ENCODE measurements at places on chromosomes 16 and 17.

- DNase-seq: no peak
Measured at GRCh38 chr16:3656491-3657468, 2.3 kb downstream of the DNASE1 start.

GRCh38 chr17:7341842-7342241 lies 5.5 kb downstream of the ACAP1 start:
- no peak for DNase-seq

- no peak for DNase-seq
Measured at GRCh38 chr17:50326831-50327364, 19.0 kb upstream of the XYLT2 start.

GRCh38 chr16:90078579-90078895 lies 1.4 kb upstream of the PRDM7 start:
- no peak for DNase-seq

- DNase-seq: no peak
Measured at GRCh38 chr16:23304620-23305019, 2.5 kb downstream of the SCNN1B start.

DNA sequence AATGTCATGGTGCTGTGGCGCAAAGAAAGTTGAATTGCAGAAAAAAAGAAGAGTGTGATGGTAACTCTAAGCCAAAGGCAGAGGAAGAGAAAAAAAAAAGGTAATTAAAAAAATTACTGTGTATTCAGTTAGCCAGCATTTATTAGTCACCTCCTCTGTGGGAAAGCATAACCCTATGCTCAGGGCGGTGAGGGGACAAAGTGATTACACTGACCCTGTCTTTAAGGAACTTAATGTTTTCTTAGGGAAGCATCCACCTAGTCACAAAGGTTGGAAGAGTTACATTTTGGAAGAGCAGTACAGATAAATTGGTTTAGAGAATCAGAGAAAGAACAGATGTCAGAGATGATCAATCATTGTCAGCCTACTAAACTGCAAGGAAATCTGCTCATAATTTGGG lies 410.3 kb downstream of the CDH11 start:
- DNase-seq: no peak

- no peak for DNase-seq
Measured at GRCh38 chr16:89256651-89257254, 39.2 kb downstream of the ZNF778 start.

DNA sequence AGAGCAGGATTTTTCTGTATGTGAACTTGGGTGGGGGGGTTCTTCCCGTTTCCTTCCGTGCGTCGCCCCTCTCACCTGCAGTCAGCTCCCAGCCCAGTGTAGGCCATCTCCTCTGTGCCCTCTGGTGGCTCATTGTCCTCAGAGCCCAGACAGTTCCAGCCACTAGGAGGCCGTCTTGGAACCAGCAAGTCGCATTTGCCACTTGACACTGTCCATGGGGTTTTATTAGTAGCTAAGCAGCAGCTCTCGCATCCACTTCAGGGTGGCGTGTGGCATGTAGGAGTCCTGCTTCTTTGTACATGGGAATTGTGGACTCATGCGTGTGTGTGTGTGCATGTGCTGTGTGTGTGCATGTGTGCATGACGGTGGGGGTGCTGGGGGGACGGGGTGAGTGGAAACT lies 74.0 kb downstream of the SEC14L1 start:
- DNase-seq: no peak

- no peak for DNase-seq
Measured at GRCh38 chr17:78144736-78145641, 1.2 kb upstream of the C17orf99 start.

DNA sequence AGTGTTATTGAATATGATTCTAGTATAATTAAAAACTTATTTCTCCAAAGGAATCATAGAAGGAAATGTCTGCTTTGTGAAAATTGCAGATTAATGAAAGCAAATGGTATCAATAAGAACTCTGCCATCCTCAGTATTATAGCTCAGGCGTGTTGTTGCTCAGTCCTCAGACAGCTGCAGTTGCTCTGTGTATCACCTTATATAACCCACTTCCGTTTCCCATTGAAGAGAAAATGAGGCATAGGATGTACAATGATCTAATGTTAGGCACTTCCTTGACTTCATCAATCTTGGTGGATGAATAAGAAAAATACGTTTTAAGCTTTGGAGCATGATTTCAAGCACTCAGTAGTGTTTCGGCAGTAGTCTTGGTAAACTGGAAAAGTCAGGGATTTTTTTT lies 14.1 kb downstream of the MFSD11 start:
- no peak for DNase-seq

GRCh38 chr16:80142940-80143339 lies 397.9 kb upstream of the DYNLRB2 start:
- DNase-seq: no peak

- DNase-seq: no peak
Measured at GRCh38 chr16:67296420-67296819, 17.1 kb downstream of the PLEKHG4 start.

DNA sequence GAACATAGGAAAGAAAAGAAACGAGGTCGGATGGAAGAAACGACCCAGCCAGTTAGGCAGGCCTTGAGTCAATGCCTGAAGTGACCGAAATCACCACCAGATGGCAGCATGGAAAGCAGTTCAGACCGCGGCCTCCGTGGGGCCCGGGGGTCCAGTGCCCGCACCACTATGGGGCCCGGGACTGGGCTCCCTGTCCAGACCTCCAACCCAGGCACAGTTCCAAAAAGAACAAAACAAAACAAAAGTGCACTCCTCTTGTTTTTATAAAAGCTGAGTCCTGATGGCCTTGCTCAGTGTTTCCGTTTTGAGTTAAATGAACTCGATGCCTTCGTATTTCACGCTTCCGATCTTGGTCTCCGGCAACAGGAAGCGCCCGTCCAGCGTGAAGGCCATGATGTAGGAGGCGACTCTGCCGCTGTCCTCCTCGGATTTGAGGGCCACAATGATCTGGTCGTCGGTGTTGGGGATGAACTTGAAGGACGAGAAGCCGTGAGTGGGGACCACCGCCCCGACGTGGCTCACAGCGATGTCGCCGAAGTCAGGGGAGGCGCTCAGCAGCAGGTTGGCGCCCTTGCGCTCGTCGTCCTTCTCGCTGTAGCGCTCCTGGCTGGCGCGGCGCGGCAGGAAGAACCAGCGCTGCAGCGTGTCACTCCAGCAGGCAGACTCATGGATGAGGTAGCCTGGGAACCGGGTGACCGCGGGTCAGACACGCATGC lies 13.7 kb upstream of the LGALS3BP start:
- no peak for DNase-seq

DNA sequence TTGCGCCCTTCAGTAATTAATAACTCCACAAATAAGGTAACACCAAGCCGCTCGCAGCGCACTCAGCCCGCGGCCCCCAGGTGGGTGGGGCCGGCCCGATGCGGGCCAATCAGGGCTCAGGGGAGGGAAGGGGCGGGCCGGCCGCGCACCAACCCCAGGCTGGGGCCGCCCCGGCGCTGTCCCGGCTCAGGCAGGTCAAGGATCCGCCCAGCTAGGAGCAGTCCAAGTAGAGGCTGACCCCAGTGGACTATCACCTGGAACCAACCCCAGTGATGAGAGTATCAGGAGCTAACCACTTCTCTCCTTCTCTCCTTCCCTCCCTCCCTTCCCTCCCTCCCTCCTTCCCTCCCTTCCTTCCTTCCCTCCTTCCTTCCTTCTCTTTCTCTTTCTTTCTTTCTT lies 110.8 kb downstream of the C16orf78 start:
- DNase-seq: no peak

DNA sequence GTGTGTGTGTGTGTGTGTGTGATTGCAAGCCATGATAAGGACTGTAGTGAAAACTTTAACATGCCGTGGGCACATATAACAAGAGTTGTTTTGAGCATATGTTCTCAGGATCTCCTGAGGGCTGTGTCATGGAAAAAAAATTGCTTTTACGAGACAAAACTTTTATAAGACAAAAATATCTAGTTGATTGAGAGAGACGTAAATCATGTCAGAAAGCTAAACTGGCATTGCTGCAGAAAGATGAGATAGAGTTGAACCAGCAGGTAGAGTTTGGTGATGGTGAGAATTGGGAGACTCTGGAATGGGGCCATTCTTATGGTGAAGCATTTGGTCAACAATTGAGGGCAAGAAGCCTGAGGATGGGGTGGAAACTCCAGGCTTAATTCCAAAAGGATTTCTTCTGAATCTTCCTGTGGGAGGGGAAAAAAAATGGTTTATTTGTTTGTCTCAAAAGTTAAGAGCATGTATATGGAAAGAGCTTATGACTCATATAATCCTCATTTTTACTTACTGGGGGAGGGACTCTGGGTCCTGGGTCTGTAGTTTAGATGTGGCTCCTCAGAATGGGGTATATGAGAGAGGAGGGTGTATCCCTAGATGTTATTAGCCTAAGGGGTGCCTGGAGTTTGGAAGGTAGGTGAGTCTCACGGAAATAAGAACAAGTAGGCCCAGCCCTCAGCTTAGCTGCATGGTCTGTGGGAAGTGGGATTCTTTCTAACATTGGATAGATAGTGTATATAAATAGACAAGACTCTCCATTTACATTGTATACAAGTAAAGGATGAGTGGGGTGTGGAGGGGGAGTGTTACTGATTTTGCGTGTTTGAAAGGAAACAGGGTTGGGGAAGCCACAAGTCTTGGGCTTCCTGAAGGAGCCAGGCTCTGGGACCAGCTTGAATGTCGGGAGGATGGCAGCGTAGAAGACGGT lies 7.1 kb downstream of the MINK1 start:
- DNase-seq: no peak

DNA sequence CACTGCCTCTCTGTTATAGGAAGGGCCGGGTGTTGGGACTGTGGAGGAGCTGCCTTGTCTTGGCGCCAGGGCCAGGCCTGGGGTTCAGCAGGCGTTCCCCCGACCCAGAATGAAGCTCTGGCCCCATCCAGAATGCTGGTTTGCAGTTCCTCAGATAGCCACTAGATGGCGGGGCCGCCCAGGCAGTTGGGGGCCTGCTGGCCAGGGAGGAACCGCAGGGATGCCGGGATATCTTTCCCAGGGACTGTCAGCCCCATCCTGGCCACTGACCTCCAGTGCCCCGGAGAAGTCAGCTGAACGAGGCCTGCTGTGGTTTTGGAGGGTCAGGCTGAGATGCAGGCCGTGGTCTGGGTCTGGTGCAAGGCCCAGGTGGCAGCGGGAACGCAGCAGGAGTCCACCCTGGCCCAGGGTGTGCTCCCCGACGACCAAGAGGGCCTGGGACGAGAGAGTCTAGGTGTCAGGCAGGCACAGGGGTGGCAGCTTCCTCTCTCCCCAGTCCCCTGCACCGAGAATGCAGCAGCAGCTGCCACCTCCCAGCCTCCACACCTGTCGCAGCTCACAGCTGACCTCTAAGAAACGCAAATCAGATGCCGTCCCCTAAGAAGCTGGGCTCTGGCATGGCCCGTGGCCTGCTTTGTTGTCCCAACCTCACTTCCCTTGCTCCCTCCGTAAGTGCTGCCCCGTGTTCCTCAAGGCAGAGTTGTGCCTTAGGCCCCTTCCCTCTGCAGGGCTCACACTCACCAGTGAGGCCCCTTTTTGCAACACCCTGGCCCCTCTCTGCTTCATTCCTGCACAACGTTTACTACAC lies 51.2 kb downstream of the RMI2 start:
- no peak for DNase-seq

GRCh38 chr17:78500806-78501205 lies 76.4 kb downstream of the DNAH17 start:
- no peak for DNase-seq

GRCh38 chr17:44827863-44828262 lies 2.2 kb downstream of the GJC1 start:
- DNase-seq: no peak

GRCh38 chr17:10802496-10803284 lies 1.2 kb downstream of the TMEM238L start:
- no peak for DNase-seq

- DNase-seq: no peak
Measured at GRCh38 chr17:77662833-77663232, 295.7 kb upstream of the TNRC6C start.

DNA sequence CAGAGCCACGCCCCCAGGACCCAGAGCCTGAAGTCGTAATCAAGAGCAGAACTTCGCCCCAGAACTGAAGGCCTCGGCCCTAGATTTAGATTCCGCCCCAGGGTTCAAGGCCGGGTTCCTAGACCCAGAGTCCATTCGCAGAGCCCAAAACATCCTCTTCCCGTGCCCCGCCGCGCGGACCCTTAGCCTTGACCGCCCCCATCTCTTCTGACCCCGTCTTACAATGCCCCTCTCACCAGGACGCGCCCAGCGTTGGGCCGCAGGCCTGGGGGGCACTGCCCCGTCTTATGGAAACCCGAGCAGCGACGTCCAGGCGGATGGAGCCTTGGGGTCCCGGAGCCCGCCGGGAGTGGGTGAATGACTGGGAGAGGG lies 5.0 kb downstream of the CD19 start:
- no peak for DNase-seq

- DNase-seq: no peak
Measured at GRCh38 chr17:40453881-40454612, 10.8 kb downstream of the IGFBP4 start.

- no peak for DNase-seq
Measured at GRCh38 chr17:48228720-48229119, 121.2 kb downstream of the SNX11 start.

DNA sequence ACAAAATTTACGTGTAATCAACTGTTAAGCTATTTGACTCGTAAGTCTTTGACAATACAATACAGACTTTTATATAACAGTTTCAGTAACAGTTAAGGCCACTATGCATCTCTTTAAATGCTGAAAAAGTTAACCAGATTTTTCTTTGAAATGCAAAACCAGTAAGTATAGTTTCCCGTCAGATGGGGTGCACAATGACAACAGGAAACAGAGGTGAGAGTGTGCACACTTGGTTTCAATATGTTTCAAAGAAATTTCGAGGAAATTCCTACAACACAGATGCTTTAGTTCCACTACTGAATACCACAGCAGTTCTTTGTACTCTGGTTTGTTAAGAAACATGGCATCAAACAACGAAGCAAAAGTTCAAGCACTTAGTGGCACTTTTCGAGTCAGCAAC lies 48.4 kb downstream of the RNF157 start:
- no peak for DNase-seq

DNA sequence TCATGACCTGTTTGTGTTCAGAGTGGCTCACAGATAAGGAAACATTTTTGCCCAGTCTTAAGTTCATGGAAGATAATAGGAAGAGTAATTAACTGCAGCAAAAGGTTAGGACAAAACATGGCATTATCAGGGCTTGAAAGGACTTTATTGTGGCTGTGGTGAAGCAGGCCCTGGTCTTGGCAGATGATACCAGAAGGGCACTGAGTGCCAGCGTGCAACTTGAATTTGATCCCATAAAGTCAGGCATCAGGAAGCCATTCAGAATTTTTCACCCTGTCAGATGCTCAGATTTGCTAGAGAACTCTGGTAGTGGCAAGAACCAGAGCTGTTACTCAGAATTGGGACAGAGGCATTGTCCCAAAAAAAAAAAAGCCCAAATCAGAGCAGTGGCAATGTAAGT lies 11.2 kb upstream of the COG7 start:
- no peak for DNase-seq

DNA sequence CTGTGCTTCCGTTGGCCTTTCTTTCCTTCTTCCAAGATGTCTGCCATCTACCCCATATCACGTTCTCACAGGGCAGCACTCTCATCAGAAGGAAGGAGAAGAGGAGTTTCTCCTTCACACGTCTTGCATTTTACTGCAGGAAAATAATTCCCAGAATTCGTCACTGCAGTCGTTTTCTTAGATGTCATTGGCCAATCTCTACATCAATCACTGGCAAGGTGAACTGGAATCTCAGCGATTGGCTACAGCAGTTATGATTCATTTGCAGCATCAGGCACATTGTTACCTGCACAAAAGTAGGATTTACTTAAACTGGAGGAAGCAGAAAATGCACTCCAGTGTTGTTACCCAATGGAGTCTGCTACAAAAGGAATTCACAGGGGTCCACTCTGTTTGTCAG lies 277.2 kb upstream of the RBFOX1 start:
- DNase-seq: no peak

All from cortex of kidney (tissue), 1 donor.